ENCODE measurements at places on chromosomes 1 and 21.

GRCh38 chr1:234619794-234620247 is 9.8 kb upstream of the IRF2BP2 start:
- no peak for DNase-seq

GRCh38 chr1:153428791-153429190 is 12.5 kb downstream of the S100A7A start:
- DNase-seq: no peak

GRCh38 chr1:205775717-205776056 is 405 bp upstream of the RAB29 start:
- DNase-seq: no peak

- DNase-seq: no peak
These were observed 14.6 kb downstream of the OTUD7B start for GRCh38 chr1:149995927-149996326.

GRCh38 chr1:36285443-36286101 is 20.6 kb upstream of the SH3D21 start:
- no peak for DNase-seq

All from hypothalamus (tissue), 51 donors.